Right atrium auricular region (tissue), 2 donors: ENCODE measurements at places on chromosomes 16 and 17.
A peak's percentile ranks its signal among the peaks of the same experiment; 100 is the strongest.

DNA sequence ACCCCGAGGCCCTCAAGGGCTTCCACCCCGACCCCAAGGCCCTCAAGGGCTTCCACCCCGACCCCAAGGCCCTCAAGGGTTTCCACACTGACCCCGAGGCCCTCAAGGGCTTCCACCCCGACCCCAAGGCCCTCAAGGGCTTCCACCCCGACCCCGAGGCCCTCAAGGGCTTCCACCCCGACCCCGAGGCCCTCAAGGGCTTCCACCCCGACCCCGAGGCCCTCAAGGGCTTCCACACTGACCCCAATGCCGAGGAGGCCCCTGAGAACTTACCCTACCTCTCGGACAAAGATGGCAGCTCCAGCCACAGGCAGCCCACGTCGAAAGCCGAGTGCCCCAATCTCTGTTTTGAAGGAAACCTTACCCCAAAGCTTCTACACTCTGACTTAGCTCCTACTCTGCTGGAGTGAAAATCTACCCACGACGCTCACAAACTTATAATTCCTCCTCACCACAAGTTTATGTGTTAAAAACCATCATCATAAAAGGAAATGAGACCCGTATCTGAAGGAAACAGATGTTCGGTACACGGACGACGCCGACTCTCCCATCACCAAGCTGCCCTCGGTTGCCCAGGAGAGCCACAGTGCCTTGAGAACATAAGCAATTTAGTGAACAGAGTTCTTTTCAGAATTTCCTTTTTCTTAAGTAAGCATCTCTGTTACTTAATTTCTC lies 61.2 kb upstream of the RPH3AL start:
- DNase-seq, result no peak

DNA sequence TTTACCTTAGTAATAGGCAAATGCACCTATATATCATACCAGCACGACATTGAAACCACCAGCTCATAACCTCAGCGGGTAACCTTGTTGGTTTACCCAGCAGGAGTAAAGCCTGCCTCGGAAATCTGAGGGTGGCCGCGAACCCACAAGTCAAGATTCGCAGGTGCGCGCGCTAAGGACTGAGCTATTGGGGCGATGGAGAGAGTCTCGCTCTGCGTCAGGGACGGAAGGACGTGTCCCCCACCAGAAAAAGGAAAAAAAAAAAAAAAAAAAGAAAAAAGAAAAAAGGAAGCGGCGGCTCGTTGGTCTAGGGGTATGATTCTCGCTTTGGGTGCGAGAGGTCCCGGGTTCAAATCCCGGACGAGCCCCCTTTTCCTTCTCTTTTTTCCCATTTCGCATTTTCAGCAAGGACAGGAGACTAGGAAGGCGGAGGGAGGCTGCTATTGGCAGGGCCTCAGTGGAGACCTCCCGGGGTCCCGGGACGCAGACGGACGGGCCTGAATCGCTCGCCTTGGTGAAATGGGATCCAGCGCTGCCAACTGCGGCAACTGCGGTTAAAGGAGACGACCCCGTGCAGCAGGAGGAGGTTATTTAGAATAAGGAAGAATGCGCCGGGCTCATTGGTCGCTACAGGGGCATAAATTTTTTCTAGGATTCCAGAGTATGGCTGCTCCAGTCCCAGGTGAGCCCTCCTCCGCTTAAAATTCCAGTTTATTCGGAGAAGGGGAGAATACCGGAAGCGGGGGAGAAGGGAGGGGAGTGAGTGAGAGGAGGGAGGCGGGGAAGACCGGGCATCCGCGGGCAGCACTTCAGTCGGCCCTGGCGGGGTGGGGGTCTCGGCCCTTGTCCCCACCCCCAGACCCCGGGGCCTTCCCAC lies at the start of gene OR1F1:
Gene OR1F1 (plus strand): TSS at position 407 of the 877 bp plus-strand sequence.
- no peak for DNase-seq

GRCh38 chr16:87948119-87948545 lies 3.1 kb upstream of the BANP start:
- no peak for DNase-seq

DNA sequence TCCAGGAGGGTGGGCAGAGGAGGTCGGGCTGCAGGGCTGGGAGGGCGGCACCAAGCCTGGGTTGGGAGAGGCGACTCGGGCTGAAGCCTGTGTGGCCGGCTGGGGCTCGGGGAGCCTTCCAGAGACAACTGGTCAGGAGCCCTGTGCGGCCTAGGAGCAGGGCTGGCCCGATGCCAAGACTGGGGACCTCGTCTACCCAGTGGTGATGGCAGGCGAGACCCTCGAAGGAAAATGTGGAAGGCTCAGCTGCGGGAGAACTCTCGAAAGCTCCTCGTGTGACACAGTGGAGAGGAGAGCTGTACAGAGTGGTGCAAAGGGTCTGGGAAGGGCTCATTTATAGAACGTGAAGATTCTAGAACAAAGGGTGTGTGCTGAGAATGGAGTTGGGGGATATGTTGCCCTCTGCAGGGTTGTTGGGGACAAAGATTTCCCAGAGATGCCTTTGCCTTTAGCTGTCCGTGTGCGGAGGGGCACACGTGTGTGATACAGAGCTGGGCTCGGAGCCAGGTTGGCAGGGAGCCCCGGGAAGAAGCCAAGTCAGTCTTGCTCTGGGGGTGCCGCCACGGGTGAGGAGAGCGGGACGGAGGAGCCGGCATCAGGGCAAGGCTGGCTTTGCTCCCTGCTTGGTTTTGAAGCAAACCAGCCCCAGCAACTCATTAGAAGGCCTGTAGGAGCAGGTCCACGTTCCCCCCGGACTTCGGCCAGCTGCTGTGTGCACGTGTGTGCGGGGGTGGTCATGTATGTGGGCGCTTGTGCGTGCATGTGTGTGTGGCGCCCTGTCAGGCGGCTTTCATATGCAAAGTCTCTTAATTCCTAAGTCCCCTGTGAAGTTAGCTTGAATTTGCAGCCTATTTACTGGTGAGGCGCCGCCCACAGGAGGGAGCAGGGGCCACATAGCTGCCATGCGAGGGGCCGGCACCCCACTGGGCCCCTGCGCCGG lies 132.4 kb upstream of the CHMP6 start:
- peak; percentile 66 for DNase-seq

- no peak for DNase-seq
Measured at GRCh38 chr17:79938336-79939093, 97.2 kb downstream of the TBC1D16 start.

DNA sequence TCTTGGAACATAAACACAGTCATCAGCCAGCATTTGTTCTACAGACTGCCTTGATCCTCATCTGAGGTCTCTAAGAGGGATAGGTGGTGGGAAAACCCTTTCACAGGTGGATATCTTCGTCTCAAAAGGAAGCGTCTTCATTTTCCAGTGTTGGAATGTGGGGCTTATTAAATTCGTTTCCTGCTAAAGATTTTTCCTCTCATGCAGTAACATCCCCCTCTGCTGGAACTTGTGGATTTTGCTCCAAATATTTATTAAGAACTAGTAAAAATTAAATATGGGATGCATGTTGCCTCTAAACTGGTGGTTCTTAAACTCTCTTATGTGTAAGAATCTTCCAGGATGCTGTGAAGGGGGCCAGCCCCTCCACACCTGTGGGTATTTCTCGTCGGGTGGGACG lies 20.1 kb upstream of the MLYCD start:
- no peak for DNase-seq

- no peak for DNase-seq
Measured at GRCh38 chr16:89697161-89697615, 4.3 kb downstream of the SPATA2L start.
